ENCODE measurements at places on chromosomes 13 and 19. TPM values are rescaled to one million over a fixed set of nuclear protein-coding genes. Genes with fewer than 3 reads are reported as not detected.

Gene CRB3
- polyA plus RNA-seq = not detected

GRCh38 chr13:109625156-109625555 is 161.2 kb downstream of the IRS2 start:
- H3K36me3 ChIP-seq = no peaks in the 10 kb centered on the region
- no peak overlapping the region for H3K4me3 ChIP-seq
- H3K27ac ChIP-seq = no peak overlapping the region
- no peak for DNase-seq
- no peaks in the 10 kb centered on the region for H3K4me1 ChIP-seq
- H3K27me3 ChIP-seq = no peaks in the 10 kb centered on the region

GRCh38 chr19:3778104-3778867 is 6.3 kb upstream of the RAX2 start:
- no peak overlapping the region for H3K4me3 ChIP-seq
- H3K36me3 ChIP-seq = peaks cover 11% of the 10 kb centered on the region
- no peaks in the 10 kb centered on the region for H3K27me3 ChIP-seq
- no peak for DNase-seq
- H3K4me1 ChIP-seq = no peaks in the 10 kb centered on the region

DNA sequence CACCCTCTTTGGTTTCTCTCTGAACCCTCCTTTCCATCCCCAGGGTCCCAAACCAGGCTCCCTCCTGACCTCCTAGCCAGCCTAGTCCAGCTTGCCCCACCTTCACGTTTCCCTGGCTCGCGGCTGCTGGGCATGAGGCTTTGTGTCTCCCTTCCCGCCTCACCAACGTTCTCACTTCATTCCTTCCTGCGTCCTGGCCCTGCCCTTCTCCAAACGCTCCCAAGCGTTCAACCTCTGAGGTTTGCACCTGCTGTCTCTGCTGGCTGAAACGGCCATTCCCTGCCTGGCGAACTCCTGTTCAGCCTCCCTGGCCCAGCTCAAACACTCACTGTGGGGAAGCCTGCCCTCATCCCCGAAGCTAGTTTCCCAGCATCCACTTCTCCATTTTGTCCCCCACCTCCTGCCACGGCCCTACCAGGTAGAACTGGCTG is 12.4 kb downstream of the EPS8L1 start:
- H3K27ac ChIP-seq = no peak overlapping the region
- H3K4me3 ChIP-seq = no peak overlapping the region
- peaks cover 49% of the 10 kb centered on the region for H3K36me3 ChIP-seq
- DNase-seq = no peak
- H3K4me1 ChIP-seq = peaks cover 58% of the 10 kb centered on the region
- no peaks in the 10 kb centered on the region for H3K27me3 ChIP-seq

DNA sequence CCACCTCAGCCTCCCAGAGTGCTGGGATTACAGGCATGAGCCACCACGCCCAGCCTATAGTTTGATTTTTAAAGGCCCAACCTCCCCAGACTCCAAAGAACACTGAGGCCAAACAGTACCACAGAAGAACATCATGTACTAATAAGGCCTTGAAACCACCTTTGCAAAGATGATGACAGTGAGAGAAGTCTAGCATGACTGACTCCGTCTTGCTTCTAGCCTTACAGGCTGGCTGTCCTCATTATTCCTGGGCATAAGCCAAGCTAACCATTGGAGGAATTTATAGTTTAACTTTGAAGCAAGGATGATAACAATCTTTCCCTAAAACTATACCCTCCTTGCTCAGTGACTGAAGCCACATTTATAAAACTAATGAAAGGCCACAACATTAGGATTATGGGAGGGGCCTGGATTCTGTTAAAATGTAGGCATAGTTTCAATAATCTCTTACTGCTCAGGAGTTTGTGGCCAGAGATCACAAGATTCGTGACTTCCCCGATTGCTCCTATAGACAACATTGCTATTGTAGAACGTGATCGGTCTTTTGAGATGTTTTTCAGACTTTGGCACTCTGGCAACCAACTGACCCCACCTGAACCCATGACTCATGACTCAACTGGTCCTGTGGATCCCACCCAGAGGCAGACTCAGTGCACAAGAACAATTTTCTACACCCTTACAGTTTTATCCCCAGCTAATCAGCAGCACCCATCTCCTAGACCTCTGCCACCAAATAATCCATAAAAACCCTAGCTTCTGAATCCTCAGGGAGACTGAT is 17.6 kb downstream of the GPR42 start:
- peak; percentile 49 for DNase-seq
- peaks cover 16% of the 10 kb centered on the region for H3K4me1 ChIP-seq
